ENCODE measurements at places on chromosomes 13 and 19.

DNA sequence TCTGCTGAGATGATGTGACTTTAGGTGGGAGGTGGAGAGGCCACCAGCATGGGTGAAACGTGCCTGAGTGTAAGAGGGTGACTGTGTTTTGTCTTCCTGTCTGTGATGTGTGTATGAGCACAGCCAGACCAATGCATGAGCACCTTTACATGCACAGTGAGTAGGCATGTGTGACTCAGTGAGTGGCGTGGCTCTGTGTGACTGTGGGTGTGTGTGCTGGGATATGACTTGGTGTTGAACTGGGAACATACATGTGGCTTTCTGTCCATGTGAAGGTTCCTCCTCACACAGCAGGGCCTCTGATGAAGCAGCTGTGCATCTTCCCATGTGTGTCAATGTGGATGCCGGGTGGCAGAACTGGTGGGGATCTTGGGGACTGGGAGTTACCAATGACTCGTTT is 19.9 kb upstream of the LGALS13 start:
- no peak for DNase-seq

DNA sequence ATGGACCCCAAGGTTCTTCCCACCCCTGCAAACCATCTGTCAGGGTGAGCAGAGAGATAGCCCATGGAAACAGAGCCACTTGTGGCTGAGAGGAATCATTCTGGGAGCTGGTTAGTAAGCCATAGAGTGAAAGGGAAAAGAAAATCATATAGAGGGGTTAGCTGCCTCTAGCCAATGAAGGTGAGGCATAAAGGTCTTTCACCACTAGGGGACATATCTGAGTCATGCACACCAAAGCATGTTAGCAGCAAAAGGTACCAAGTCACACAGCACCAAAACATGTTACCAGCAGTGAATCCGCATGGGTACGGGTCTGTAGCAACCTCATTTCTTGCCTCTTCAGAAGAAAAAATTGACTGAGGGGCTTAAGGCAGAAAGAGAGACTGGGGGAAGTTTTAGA is 76.7 kb upstream of the ZNF43 start:
- no peak for DNase-seq

GRCh38 chr13:52599848-52600603 is 42.2 kb upstream of the HNRNPA1L2 start:
- DNase-seq, result peak; percentile 36

DNA sequence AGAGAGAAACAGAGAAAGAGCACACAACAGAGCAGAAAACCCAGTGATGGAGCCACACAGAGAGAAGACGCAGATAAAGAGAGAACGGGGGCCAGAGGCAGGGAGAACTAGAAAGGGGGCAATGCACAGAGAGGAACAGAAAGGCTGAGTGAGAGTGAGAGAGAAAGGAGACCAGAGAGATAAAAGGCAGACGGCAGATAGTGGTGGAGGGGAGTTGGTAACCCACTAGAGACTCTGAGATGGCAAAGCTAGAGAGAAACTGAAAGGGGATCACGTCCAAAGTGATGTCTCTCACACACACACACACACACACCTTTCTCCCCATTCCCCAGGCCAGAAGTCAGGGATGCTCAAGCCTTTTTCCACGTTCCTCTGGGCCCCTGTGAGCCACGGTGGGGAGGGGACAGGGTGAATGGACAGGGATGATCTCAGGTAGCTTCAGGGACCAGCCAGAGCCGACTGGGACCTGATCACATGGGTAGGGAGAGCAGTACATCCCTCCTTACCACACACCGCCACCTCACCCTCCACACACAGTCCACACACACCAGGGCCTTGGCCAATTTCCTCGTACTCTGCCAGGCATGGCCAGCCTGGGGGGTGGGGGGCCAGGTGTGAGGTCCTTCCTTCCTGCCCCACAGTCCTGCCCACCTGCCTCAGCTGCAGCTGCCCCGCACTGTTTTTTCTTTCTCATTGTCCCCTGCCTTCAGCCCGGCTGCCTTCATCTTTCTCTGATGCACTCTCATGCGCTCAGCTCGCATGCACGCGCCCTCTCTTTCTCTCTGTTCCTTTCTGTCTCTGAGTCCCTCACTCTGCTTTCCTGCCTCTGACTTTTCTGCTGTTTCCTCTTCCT is 22.5 kb upstream of the POU2F2 start:
- no peak for DNase-seq

GRCh38 chr19:6491802-6492592 is 10.1 kb downstream of the TUBB4A start:
- no peak for DNase-seq

DNA sequence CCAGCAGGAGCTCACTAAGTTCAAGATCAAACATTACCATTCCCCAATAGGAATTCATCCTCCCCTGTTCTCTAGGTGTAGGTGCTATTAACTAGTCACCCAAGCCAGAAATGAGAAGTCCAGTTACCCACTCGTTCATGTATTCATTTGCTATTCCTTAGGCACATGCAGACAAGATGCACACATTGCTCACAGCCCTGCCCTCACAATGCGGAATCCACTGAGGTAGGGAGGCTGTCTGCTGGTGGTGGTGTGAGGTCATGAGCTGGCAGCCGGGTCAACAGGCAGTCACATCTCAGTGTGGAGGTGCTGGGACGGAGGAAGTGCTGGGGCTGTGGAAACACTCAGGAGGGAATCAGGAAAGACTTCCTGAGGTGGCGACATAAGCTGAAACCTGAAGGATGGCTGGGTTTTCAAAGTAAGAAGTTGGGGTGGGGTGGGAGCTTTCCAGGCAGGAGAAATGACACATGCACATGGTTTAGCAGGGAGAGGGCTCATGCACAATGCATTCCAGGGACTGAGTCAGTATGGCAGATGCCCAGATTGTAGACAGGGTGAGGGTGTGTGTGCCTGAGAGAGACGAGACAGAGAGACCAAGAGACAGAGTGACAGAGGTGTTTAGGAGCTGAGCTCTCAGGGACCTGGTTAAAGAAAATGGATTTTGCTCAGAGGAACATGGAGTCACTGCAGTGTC is 117.6 kb downstream of the USP12 start:
- no peak for DNase-seq

- no peak for DNase-seq
Observed at GRCh38 chr13:74920920-74921319, 561.0 kb downstream of the TBC1D4 start.

- DNase-seq, result peak; percentile 43
Observed at GRCh38 chr13:77751513-77752456, 54.3 kb downstream of the SLAIN1 start.

GRCh38 chr13:72253754-72254153 is 386.8 kb upstream of the DACH1 start:
- no peak for DNase-seq

DNA sequence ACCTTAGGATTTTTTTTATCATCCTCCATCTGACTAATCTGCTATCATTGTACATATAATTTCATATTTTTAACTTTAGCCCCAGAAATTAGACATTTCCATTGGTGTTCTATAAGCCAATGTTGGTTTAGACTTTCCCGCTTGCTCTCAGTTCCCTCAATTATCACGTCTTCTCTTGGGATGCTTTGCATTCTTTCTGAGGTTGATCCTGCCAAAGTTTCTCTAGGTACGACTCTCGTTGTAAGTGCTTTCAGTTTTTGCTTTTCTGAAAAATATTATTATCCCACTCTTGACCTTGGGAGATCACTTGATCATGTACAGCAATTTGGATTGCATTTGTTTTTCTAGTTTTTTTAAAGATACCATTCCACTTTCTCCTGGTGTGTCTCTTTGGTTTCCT is 270.2 kb downstream of the IRS2 start:
- no peak for DNase-seq

DNA sequence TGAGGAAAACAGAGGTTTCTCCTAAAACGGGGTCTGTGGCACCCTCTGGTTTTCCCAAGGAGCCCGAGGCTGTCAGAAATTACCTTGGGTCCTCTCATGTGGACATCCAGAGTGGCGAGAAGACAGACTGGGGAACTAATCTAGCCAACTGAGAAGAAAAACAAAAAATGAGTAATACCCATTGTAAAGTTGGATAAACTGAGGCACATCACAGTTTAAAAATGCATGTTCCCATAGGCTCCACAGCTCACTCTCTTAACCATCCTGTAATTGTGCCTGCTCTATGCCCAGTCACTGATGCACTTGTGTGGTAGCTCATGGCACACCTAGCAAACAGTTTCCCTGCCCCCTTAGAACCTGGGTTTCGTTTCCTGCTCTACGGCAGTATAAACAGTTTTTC is 15.2 kb upstream of the UPF3A start:
- DNase-seq, result no peak

DNA sequence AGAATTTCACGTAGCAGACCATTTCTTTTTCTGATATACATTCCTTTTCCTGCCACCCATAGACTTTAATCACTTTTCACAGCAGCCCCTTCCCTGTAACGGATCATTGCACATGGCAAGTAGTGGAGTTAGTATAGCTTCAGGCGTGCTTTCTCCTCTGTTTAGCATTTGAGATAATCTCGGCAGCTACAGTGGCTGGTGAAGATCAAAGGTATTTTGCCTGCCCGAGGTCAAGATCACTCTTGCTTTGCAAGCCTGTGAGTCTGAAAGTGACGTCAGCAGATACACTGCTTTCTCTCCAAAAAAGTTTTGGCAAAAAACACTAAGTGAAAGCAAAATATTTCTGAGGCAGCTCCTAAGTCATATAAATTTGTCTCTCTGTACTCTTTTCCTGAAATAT is 260.0 kb downstream of the NDFIP2 start:
- no peak for DNase-seq

DNA sequence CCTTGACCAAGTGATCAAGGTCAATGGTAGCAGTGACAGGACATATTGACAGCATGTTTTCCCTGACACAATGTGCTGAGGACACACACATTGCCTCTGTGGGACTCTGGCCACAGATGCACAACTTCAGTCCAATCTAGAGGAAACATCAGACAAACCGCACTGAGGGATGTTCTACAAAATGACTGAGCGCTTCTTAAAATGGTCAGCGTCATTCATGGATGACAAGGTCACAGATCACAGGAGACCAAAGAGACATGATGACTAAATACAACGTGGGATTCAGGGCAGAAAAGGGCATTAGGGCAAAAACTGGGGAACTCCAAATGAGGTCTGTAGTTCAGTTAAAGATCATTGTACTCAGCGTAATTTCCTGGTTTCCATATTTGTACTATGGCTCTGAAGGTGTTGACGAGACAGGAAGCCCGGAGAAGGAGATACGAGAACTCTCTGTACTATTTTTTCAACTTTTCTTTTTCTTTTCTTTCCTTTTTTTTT is 20.6 kb downstream of the PBX4 start:
- DNase-seq, result no peak

DNA sequence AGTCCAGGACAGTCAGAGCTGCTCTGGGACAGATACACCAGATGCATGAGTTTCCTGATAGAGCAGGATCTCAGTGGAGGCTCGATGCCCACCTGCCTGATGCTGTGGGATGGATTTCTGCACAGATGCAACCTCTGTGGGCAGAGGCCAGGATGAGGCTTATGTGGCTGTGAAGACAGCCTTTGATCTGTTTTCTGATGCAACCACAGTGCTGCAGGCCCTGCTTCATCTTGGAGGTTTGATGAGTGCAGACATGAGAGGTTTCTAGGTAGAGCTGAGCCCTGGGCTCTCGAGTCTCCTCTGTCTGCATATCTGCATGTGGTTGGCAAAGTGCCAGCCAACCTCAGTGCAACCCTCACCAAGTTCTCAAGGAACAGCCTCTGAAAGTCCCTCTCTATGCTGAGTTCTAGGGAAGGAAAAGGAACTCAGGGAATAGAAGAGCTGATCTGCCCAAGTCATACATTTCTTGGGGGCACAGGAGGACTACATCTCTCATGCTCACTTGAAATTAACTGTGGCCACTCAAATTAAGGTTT is 23.1 kb upstream of the TSHZ3 start:
- DNase-seq, result no peak

- DNase-seq, result no peak
Observed at GRCh38 chr13:104831831-104832230, 1703.6 kb downstream of the EFNB2 start.

GRCh38 chr13:105165449-105166125 is 1369.9 kb downstream of the EFNB2 start:
- no peak for DNase-seq

DNA sequence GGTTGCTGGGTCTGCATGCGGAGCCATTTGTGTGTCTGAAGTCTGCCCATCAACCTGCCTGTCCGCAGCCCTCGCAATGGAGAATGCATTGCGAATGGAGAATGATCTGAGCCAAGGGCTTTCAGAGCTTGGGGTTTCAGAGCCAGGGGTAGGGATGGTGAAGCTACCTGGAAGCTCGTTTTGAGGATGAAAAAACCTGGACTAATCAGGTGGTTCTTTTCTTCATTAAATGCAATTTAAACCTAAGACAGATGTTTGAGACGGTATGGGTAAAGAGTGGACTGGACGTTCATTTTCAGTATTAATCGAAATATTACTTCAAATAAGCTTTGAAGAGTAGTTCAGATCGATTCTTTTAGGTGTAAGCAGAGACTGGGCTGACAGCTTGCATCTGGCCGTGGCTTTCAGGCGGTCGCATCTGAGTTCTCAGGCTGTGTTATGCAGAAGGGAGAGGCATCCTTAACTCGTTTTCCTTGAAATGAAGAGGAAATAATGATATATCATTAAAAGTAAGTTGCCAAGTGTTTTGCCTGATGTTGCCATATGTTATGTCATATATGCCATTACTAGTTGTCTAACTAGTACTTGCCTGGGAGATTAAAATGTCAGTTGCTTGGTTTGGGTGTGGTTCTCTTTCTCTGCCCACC is 801 bp downstream of the MCF2L start:
- no peak for DNase-seq

DNA sequence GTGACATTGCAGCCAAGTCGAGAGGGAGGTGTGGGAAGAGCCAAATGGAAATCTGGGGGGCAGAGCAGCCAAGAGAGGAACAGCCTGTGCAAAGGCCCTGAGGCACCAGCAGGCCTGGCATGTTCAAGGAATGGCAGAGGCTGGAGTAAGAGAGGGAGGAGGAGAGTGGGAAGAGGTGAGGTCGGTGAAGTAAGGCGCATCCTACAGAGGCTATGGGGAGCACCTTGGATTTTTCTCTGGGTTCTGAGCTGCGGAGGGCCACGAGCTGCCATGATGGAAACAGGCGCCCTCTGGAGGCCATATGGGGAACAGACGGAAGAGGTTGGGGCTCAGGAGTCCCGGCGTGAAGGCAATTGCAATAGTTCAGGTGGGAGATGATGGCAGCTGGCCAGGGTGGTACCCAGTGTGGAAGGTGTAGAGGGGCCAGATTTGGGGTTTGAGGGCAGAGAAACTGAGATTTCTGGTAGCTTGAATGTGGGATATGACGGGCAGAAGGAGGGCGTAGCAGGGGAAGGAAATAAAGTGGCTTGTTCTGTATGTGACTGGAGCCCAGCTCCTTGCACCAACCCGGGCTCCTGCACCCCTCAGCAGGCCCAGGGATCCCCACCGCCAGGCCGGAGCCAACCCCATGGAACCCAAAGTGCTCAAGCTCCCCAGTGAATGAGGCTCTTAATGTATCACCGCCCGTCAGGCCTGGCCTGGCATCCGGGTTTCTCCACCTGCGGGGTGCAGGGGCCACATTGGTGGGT is 20.5 kb upstream of the STRN4 start:
- DNase-seq, result no peak

DNA sequence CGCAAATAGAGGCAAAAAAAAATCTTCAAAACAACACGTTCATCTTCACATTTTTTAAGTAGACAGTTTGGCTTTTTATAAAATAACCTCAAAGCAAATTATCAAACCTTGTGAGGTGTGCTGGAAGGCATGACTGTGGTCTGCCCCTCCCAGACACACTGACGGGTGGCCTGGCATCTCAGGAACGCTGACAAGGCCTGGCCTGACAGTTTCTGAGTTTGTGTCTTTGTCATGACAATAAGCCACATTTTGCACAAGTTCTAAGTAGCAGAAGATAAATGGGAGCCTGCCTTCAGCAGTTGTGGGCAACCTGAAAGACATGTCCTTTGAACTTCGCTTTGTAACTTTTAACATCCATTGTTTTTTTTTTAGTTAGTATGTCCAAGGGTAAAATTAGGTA is 38.5 kb downstream of the SOX21 start:
- no peak for DNase-seq
